ENCODE measurements at places on chromosomes 1 and 21. TPM values are rescaled to one million over a fixed set of nuclear protein-coding genes. Genes with fewer than 3 reads are reported as not detected.
A peak's percentile ranks its signal among the peaks of the same experiment; 100 is the strongest.

- DNase-seq = no peak
Observed at GRCh38 chr1:44072204-44072603, 40.9 kb upstream of the SLC6A9 start.

GRCh38 chr1:166975361-166976129 is at the start of gene ILDR2:
ILDR2 (minus strand) TSS chr1:166975540; CDS start chr1:166975268, 272 bp downstream.
- peak; percentile 38 for DNase-seq

DNA sequence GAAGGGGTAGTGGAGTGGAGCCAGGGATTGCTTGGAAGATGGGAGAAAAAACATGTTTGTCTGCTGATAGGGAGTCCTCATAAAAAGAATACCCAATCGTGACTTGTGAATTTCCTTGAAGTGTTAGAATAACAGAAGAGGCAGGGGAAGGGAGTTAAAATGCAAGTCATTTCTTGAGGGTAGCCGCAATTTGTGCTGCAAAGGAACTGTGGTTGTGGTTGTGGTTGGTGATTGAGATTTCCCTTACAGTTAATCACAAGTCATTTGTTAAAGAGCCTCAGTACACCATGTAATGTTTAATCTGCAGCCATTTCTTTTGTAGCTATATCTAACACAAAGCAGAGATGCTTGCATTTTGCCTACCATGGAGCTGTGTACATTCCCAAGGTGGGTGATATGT is 38.5 kb upstream of the EGLN1 start:
- DNase-seq = no peak

DNA sequence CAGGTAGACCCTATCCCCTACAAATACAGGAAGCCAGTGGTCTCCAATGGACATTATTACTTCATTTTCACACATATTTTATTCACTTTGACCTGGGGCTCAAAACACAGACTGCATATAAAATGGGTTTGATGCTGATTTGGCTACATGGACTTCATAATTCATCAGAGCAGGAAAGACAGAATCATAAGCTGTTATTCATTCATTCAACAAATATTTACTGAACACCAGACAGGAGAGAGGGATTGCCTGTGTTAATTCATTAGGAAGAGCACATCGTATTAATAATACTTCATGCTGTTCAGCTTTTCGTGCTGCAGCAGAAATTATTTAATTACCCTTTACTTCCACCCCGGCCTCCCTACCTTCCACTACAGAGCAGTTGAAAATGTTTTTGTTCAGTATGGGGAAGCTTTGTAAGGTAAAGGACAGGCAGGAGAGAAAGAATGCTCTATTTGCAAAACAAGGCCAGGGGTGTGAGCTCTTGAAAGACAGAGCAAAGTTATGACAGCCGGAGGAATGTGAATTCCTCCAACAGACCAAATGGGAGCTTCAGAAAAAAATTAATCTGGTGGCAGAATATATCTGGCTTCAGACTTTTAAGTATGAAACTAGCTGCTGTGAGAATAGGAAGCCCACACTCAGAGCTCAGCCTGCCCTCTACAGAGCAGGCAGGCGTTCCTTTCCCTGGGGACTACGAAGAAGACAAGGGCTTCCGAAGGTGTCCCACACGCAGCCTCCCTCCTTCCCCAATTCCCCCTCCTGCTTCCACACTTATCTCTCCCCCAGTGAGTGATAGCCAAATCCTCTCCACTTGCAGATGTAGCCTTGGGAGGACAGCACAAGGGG is 58.0 kb downstream of the MDM4 start:
- DNase-seq = no peak

DNA sequence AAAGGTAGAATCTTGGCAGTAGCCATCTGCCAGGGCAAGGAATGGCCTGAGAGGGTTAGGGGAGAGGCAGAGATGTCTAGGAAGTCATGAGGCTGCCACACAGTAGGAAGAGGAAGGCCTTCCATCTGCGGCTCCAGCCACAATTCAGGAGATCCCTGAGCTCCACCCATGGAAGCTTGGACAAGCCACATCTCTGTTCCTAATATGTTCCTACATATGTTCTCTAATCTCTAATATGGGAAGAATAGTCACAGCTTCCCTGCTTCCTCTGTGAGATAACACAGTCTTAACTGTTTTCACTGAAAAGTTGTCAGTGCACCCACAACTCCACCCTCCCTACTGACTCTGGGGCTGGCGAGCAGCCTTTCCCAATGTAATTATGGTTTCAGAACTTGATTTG is 109.5 kb downstream of the CDC7 start:
- DNase-seq = no peak

GRCh38 chr1:25579292-25580252 is 36.2 kb downstream of the LDLRAP1 start:
- peak; percentile 53 for DNase-seq

GRCh38 chr1:21192284-21192683 is 15.6 kb upstream of the EIF4G3 start:
- DNase-seq = peak; percentile 34

GRCh38 chr1:42313970-42314369 is 21.1 kb downstream of the FOXJ3 start:
- no peak for DNase-seq

- DNase-seq = no peak
Observed at GRCh38 chr1:171784784-171785183, 3.3 kb downstream of the METTL13 start.

DNA sequence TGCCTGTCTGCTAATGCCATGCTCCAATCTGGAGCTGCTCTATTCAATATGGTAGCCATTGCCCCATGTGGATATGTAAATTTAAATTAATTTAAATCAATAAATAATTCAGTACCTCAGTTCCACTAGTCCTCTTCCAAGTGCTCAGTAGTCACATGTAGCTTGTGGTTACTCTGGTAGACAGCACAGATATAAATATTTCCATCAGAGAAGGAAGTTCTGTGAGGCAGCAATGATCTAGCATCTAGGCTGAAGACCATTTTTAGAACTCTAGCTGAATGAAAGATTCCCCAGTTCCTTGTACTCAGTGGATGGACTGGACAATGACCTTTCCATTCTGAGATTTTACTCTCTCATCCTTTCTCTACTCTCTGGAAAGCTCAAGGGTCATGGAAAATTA is 25.8 kb upstream of the CAPZB start:
- peak; percentile 50 for DNase-seq

- no peak for DNase-seq
Observed at GRCh38 chr1:226104671-226105121, 42.2 kb downstream of the H3-3A start.

- DNase-seq = no peak
Observed at GRCh38 chr1:74486036-74486435, 26.4 kb downstream of the LRRC53 start.

GRCh38 chr1:222654849-222655248 is 37.0 kb downstream of the MIA3 start:
- DNase-seq = peak; percentile 50

- no peak for DNase-seq
Observed at GRCh38 chr21:46375560-46376230, 51.7 kb downstream of the PCNT start.

GRCh38 chr1:3170561-3171453 is 101.8 kb downstream of the PRDM16 start:
- DNase-seq = peak; percentile 75

DNA sequence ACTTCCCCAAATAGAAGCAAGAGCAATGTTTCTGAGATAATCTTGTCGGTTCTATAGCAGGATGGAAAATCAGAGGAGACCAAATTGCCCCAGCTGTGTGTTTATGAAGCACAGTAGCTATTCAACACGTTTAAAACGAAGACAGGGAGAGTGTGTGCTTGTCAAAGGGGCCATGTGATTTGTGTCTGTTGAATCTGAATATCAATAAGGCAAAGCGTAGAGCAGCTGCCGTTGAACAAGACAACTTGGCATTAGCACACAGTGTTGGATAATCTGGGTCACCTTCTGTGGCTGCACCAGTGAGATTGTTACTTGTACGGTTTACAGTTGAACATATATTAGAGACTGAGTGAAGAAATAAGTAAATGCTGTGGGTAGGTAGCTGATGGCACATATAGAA is 1.0 kb downstream of the CRB1 start:
- peak; percentile 9 for DNase-seq

DNA sequence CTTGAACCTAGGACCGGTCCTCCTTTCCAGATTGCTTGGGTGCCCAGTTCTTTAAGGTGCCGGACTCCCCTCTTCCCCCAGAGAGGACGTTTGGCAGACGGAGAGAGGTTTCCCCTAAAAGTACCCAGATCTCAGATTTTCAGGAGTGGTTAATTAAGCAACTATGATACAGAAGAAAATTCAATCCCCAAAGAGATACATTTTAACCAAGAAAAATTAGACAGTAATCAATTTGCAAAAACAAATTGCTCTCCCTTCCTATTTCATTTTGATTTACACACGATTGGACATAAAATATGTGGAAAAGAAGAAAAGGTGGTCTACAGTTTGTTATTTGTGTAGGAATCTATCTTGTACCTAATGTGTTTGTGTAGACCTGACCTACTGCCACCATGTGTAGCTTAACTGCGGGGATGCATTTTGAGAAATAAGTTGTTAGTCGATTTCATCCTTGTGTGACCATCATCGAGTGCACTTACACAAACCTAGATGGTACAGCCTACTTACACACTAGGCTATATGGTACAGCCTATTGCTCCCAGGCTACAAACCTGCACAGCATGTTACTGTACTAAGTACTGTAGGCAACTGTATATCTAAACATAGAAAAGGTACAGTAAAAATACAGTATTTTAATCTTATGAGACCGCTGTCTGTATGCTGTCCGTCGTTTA is 755 bp downstream of the RPAP2 start:
- DNase-seq = peak; percentile 5

DNA sequence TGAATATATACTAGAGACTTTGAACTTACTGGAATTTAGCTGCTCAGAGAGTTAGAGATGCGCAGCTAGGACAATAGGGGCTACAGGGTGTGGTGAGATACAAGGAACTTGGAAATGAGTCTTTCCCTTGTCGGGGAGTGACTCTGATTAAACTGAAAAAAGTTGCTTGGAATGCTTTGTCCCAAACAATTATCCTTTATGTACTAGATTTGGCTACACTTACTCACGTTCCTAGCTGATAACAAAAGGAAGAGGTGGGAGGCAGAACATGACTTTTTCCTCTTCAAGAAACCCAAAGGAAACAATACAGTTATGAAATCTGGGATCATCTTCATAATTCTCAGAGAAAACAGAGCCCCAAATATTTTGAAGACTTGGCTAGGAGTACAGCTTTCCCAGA is 6.9 kb upstream of the CGN start:
- no peak for DNase-seq

GRCh38 chr1:84780000-84780716 is 89.9 kb upstream of the SSX2IP start:
- no peak for DNase-seq

DNA sequence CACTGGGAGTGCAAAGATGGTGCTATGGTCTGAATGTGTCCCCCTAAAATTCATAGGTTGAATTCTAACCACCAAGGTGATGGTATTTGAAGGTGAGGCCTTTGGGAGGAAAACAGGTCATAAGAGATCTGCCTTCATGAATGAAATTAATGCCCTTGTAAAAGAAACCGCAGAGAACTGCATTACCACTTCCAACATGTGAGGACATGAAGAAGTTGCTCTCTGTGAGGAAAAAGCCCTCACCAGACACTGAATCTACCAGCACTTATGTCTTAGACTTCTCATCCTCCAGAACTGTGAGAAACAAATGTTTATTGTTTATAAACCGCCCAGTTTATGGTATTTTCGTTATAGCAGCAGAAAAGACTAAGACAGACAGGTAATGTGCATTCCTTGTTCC is 224.7 kb upstream of the C1orf87 start:
- no peak for DNase-seq

- DNase-seq = peak; percentile 49
Observed at GRCh38 chr1:145963265-145964019, 933 bp downstream of the ANKRD34A start.

DNA sequence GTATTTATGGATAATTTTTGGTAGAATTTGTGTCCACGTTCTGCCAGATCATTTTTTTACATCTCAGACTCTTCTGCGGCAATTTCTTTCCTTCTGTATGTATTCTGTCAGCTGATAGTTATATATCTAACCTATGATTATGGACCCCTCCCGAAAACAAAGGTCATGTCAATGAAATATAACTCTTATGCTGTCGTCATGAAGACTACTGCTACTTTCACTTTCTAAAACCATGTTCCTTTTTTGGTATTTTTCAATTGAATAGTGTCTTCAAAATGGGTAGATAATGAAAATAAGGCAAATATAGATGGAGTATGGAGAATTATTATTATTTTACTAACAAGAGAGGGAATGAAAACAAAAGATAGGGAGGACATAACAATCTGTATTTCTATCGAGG is 3.2 kb downstream of the ANGPTL1 start:
- peak; percentile 91 for DNase-seq

- no peak for DNase-seq
Observed at GRCh38 chr1:19949016-19949415, 25.6 kb upstream of the PLA2G2E start.

- DNase-seq = peak; percentile 75
Observed at GRCh38 chr1:6614019-6614928, 743 bp downstream of the PHF13 start.

DNA sequence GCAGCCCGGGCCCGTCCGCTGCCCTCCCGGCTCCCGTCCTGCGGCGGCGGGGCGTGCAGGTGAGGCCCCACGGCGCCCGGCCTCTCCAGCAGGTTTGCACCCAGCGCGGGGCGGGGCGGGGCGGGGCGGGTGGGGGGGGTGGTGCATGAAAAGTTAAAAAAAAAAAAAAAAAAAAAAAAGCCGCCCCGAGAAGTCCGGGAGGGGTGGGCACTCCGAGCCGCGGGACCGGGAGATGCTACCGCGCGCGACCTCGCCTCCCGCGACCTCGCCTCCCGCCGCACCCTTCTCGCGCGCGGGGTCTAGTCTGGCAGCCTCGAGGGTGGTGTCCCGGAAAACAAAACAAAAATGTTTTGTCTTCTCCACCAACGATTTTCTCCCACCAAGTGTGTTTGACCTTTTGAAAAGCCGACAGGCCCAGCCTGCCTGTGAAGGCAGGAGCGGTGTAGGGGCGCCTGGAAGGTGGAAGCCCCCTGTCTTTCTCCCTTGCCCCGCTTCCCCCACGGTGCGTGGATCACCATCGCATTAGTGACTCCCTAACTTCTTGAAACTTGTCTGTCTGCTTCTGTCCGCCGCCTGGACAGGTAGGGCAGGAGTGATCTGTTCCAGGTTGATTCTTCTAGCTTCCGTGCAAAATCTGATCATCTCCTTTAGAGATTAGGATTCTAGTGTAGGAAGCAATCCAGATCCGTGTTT is 569 bp downstream of the RCAN3 start:
- no peak for DNase-seq

DNA sequence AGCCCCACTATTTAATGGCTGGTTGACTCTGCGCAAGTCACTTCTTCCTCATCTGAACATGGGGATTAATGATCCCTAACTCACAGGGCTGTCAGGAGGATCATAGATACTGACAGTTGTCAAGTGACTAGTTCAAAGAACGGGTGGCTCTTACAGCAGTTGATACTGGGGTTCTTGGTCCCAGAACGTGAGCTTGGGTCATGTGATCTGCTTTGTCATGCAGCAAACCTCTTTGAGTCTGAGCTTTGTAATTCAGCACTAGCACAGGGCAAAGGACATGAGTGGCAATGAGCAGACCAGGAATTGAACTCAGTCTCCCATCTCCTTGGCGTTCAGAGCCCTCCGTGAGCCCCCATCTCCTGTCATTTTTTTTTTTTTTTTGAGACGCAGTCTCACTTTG is 64.4 kb downstream of the TRABD2B start:
- DNase-seq = no peak

Gene MECR
- polyA plus RNA-seq = 23.1 TPM

Gene TMPRSS15
- 0.86 TPM for polyA plus RNA-seq

Gene MASP2
- 1.3 TPM for polyA plus RNA-seq

Gene MCOLN3
- polyA plus RNA-seq = 5.4 TPM

Gene CELA3A
- 0.21 TPM for polyA plus RNA-seq

Gene KRTAP7-1
- not detected for polyA plus RNA-seq

Gene MCOLN2
- polyA plus RNA-seq = 0.46 TPM

Gene PGM1
- polyA plus RNA-seq = 59.4 TPM

Gene OR10Z1
- 0.09 TPM for polyA plus RNA-seq

Gene CLDN8
- polyA plus RNA-seq = 2.5 TPM

Gene GPATCH2
- 10.2 TPM for polyA plus RNA-seq

Gene CFAP141
- not detected for polyA plus RNA-seq

Gene ST6GALNAC5
- 2.2 TPM for polyA plus RNA-seq

Measured in muscle of leg (tissue), 16 donors.